ENCODE measurements at places on chromosomes 3 and 15.

GRCh38 chr15:69973102-69973714 is 124.5 kb downstream of the TLE3 start:
- DNase-seq, result peak; percentile 69

DNA sequence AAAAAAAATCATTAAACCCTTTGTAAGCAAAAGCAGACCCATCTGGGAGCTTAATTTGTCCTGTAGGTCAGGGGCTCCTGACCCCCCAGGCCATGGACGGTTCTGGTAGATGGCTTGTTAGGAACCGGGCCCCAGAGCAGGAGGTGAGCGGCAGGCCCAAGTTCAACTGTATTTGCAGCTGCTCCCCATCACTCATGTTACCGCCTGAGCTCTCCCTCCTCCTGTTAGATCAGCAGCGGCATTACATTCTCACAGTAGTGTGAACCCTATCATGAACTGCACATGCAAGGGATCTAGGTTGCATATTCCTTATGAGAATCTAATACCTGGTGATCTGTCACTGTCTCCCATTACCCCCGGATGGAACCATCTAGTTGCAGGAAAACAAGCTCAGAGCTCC is 60.7 kb downstream of the FSIP1 start:
- DNase-seq, result no peak

- no peak for DNase-seq
Measured at GRCh38 chr3:40583691-40584090, 58.9 kb downstream of the ZNF621 start.

DNA sequence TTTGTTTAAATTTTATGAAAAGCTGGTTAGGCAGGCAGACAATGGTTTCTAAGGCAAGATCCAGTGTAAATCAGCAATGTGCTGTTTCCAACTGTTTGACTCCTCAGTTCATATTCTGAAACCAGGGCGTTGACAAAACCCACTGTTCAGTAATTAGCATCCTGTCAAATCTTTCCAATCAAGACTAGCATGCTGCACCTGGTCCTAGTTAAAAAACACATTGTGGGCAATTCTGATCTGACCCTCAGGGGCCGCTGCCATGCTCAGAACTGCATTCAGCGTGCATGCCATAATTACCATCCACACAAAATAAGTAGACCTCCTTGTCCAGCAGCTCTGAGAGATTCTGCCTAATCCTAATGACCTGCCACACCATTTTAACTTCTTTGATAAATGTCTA is 20.9 kb upstream of the RBP1 start:
- DNase-seq, result no peak

DNA sequence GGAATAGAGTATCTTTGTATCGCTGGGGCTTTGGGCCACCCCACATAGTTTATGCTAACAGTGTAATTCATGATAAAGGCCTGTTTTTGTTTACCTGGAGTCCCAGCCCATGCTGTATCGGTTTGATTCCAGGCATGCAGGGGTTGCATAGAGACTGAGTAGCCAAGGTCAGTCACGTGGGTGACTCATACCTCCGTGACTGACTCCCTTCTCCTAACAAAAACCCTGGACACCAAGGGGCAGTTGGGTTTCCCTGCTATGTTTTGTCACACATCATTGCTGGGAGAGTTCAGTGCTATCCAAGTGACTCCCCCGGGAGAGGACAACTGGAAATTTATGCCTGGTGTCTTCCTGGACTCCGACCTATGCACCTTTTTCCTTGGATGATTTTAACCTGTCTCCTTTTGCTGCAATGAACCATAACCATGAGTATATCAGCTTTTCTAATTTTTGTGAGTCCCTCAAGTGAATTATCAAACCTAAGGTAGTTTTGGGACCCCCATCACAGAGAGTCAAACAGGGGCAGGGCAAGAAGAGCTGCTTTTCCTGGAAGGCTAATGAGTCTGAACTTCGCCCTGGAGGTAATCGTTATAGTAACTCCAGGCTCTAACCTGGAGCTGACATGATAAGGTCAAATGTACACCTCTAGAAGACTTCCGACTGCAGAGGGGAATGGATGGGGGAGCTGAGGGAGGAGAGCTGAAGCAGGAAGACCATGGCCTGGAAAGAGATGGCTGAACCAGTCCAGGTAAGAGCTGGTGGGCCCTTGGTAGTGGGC is 57.0 kb downstream of the SRGAP3 start:
- no peak for DNase-seq

GRCh38 chr15:98505611-98506031 is 142.7 kb upstream of the IGF1R start:
- no peak for DNase-seq

GRCh38 chr3:112776000-112776399 is 70.7 kb downstream of the CD200R1L start:
- no peak for DNase-seq

DNA sequence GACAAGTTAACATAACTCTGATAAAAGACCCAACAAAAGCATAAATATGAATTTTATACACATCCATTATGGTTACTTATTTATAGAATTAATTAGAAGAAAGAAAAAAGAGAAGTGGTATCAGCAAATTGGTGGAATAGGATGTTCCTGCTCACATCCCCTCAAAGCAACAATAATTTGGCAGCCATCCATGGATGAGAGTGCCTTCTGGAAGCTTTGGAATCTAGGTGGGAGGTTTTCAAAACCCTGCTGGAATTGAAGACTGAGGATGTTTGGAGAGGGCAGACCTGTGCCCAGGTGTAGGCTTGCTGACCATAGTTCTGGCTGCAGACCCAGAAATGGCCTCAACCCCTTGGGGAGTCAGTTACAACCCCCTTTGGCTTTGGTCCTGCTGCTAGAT is 91.2 kb downstream of the EDEM1 start:
- no peak for DNase-seq

DNA sequence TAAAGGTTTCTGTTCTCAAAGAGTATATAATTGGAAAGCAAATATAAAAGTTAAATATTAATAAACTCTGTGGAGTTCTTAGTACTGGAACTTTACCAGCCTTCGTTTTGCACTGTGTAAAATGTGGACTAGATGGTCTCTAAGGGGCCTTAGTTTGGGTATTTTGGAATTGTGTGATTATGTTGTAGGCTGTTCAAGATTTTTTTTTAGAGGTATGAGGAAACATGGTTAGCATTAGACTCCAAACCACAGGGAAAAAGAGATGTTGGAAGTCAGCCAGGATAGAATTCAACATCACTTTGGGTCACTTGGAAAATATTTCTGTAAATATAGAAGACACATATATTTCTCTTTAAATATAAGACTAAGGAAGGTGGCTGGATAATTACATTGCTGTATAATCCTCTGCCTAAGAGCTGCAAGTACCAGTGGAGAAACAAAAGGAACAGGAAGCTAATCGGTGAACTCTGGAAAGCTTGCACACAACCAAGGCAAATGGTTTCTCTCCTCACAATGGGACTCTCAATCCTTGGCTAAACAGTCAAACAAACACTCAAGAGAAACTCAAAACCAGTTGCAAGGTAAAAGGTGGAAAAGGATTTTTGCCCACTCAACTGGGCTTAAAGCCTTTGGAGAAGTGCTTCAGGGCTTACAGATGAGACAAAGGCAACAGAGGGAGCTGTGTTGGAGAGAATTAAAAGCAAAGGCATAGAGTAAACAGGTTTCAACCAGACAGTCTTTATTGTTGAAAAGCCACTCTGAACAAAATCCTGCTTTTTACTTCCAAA is 141.7 kb downstream of the NR1D2 start:
- DNase-seq, result no peak

DNA sequence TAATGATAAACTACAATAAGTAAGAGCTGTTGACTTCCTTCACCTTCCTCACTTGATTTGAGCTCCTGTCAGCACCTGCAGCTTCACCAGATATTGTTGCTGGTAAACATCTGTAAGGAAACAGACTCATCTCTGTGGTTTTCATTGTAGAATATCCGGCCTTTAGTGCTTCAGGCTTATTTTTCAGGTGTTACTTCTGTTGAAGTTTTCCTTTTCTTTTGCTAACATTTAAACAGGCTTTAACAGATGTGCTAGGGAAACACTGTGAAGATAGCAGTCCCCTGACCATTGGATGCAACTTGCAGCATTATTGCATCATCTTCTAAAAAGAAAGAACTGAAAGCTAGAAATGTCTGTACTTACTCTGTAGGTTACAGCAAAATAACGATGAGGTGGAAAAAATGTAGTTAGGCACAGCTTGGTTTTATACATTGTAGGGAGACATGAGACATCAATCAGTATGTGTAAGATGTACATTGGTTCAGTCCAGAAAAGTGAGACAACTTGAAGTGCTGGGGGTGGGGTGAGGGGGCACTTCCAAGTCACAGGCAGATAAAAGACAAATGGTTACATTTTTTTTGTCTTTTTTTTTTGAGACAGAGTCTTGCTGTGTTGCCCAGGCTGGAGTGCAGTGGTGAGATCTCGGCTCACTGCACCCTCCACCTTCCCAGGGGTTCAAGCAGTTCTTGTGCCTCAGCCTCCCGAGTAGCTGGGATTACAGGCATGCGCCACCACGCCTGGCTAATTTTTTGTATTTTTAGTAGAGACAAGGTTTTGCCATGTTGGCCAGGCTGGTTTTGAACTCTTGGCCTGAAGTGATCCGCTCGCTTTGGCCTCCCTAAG is 10.2 kb downstream of the EDEM1 start:
- peak; percentile 31 for DNase-seq
